Upper lobe of right lung (tissue), 1 donor: ENCODE measurements at places on chromosomes 5 and 9.

GRCh38 chr5:165809914-165810313 lies 2304.5 kb downstream of the MAT2B start:
- no peak for DNase-seq

GRCh38 chr9:133430244-133430643 lies 8.1 kb downstream of the ADAMTS13 start:
- DNase-seq: no peak

DNA sequence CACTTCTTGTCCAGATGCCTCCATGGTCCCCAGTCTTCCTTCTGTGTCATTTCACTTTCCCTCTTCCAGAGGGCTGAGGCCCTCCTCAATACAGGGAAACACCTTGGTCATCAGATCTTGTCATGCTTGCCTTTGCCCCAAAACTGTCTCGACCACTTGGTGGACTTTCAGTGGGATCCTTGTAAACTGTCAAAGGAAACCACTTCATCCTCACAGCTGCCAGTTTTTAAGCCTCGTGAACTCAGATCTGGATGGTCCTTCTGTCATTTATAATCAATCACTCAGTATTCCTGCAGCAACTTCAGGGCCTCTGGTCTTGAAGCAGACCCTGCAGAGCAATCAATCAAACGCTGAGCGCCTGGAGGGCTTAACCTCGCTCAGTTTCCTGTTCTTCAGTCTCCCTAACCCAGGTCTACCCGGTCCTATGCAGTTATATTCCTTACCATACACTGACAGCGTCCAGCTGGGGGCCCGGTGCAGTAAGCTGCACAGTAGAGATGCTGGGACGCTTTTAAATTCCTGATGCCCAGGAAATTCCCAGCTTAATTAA lies 74.6 kb downstream of the GOLPH3 start:
- no peak for DNase-seq

DNA sequence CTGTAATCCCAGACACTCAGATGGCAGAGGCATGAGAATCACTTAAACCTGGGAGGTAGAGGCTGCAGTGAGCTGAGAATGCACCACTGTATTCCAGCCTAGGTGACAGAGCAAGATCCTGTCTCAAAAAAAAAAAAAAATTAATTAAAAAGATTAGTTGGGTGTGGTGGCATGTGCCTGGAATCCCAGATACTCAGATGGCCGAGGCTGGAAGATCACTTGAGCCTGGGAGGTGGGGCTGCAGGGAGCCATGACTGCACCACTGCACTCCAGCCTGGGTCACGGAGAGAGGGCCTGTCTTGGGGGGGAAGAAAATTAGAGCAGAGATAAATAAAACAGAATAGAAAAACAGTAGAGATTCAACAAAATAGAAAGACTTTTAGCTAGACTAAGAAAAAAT lies 34.9 kb downstream of the UBTD2 start:
- DNase-seq: no peak

DNA sequence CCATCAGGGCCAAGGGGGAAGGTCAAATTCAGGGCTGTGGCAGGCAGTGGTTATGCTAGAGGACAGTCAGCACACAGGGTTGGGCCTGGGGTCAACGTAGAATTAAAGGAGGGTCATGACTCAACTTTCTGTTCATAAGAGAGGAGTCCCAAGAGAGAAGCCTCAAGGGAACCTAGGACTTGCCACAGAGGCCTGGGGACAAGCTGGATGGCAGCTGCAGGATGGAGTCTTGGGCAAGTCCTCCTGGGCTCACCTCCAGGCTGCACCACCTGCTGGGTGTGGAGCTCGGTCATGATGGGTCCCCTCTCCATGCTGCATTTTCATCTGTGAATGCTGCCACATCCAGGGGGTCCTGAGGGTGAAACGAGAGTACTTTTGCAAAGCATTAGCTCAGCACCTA lies 9.0 kb upstream of the WNK2 start:
- DNase-seq: no peak

GRCh38 chr9:84500826-84501225 lies 160.3 kb upstream of the SLC28A3 start:
- DNase-seq: no peak

DNA sequence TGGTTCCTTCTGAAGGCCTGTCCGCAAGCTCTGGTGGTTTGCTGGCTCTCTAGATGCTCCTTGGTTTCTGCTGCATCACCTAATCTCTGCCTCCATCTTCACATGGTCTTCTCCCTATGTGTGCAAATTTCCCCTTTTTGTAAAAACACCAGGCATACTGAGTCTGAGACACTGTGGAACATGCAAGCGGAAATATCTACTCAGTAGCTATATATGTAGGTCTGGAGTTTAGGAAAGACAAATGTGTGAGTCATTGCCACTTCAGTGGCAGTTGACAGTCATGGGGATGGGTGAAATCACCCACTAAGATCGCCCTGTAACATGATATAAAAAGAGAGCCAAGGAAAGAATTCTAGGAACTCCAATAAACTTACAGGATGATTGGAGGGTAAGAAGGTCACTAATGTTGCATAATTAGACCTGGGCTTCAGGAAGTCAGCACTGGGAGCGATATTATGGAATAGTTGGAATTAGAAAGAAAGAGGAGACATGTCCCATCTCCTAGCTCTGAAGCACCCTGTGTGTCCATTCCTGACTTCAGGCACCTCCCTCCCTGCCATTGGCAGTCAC lies 22.7 kb upstream of the UBLCP1 start:
- no peak for DNase-seq

DNA sequence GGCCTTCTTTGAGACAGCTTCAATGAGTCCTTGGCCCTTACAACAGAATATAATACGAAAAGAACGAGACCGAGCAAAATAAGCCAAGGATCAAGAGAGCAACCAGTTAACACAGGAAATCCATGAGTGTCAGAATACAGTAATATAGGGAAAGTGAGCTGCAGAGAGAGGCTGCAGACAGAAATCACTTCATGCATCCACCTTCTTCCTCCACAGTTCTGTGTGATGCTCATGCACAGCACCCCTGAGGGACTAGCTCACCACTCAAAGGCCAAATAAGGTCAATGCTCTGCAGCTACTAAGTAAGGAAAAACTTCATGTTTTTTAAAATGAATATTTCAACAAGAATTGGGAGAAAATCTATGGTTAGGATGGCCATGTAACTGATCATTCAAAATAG lies 257.1 kb downstream of the MCTP1 start:
- no peak for DNase-seq

- no peak for DNase-seq
Measured at GRCh38 chr9:120257483-120257882, 322.5 kb downstream of the CDK5RAP2 start.

DNA sequence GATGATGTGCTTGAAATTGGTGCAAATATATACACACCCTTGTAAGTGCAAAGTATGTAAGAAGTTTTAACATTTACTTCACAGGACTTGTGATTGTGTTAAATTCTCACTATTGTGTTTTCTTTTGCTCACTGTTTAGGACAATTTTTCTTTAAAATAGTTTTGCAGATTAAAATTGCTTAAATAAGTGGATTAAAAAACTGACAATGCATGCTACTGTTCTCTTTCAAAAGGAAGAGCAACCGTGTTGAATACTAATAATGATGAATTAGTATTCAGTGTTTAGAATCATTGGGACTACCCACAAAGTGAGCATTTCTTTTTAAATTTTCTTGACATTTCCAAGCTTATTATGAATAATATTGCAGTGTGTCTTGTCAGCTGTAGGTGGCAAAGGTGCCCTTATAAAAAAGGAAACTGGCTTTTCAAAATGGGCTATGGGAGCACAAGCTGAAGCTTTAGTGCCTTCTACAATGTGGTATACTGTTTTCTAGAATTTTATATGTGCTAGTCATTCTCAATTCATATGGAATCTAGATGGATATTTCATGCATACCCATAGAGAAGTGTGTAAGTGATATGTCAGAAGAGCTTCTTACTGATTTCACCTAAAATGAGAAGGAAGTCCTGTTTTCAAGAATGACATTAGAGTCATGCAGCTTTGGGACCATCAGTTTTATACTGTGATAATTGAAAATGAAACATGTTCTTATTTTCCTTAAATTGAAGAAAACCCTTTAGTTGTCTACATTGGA lies 35.4 kb downstream of the SREK1 start:
- DNase-seq: no peak

DNA sequence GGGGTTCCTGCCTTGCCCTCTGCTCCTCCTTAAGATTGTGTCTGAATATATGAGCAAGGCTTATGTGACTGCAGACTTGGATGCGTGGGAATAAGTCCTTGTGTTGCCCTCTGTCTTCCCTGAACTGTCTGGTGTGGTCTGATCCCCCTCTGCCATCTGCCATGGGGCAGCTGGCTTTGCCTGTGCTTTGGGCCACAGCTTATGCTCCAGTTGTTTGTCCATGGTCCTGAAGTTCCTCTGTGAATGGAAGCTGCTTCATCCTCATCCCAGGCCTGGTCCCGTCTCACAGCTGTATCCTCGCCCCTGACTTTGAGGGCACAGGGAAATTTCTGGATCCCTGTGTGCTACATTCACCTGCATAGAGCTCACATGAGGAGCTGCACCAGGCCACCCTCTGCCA lies 14.7 kb downstream of the IL31RA start:
- no peak for DNase-seq

GRCh38 chr5:16914108-16914435 lies 22.0 kb downstream of the MYO10 start:
- no peak for DNase-seq

DNA sequence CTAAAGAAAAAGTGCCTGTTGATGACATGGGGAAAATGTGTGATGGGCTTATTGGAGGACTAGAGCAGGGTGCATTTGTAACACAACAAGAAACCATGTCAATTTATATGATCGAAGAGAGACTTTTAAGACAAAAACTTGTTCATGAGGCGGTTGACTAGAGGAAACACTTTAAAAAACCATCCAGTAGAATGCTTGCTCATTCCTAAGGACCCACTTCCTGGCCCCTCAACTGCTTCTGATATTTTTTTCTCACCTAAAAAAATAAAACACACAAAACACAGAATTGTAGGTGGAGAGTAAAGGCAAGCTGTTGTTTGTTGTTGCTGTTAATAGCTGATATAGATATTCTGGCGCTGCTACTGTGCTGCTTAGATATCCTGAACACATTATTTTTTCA lies 50.6 kb downstream of the SPIN1 start:
- no peak for DNase-seq

- DNase-seq: no peak
Measured at GRCh38 chr9:76475686-76476085, 16.7 kb downstream of the GCNT1 start.

GRCh38 chr5:37888476-37888875 lies 48.6 kb upstream of the GDNF start:
- no peak for DNase-seq

DNA sequence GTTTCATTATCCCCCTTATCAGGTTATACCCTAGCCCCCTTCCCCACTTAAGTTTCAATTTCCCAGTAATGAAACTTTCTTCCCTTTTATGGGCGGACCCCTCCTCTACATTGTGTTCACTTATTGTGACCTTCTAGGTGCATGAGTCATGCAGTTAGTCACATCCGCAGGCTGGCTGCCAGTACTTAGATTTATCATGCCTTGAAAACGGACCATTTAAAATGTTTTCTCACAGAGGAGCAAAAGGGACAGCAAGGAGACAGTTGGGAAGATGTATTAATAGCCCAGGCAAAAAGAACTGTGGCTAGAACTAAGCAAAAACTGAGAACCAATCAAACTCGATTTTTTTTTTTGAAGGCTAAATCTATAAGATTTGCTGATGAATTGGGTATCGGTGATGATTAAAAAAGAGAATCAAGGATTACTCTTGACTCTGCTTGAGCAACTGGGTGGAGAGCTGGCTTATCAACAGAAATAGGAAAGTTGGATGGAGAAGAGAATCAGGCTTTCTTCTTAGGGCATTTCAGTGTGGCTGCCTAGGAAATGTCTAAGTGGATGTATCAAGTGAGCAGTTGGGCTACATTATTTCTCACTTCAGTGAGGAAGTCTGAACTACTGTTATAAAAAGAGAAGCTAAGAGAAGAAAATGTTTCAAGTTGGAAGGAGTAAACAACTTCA lies 615.0 kb downstream of the HINT1 start:
- DNase-seq: no peak

DNA sequence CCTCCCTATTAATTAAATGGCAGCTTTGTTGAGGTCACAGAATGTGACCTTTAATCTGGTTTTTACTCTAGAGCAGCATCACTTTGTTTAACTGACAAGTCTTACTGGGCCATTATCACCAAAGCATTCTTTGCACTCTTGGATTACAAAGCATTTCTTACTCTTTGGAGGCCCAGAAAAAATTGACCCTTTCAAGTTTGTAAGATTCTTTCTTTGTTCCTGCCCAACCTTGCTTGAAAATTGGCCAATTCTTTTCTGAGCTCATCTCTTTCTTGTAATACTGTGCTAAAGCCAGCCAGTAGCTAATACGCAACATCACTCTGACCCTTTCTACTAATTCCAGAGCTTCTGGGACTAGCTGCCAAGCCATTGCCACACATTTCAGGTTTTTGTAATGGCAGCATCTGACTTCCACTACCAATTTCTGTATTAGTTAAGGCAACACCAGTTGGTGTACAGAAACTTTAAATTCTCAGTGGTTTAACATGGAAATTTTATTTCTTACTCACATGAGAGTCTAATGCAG lies 131.6 kb downstream of the PRDM6 start:
- DNase-seq: no peak

- no peak for DNase-seq
Measured at GRCh38 chr9:126607086-126607485, 6.6 kb upstream of the LMX1B start.

GRCh38 chr5:176697934-176698538 lies 50.8 kb downstream of the TSPAN17 start:
- no peak for DNase-seq

DNA sequence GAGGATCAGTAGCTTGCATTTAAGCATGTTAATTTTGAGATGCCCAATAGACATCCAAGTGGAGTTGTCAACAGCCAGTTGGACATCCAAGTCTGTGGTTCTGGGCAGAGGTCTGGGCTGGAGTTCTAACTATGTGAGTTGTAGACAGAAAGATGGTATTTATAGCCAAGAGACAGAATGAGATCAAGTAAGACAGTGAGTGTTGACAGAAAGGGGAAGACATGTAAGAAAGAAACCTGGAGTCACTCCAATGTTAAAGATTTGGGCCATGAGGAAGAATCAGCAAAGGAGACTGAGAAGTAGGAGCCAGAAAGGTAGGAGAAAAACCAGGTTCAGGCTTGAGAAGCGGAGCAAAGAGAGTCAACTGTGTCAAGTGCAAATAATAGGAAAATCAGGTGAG lies 95.5 kb upstream of the PUM3 start:
- DNase-seq: no peak

GRCh38 chr9:80794197-80794596 lies 895.1 kb downstream of the TLE1 start:
- no peak for DNase-seq

DNA sequence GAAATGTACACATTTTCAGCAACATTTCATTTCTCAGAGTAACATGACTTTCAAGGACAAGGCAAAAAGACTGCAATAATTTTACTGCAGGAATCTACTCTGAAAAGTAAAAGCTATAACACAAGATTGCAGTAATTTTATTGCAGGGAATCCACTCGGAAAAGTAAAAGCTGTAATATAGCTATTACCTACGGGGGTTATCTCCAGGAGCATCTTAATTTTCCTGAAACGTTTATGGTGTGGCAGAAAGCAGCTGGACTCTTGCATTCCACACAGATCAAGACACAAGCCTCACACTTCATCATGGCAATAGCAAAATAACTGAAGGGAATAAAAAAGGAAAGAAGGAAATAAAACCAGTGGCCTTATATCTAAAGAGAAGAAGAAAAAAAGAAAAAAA lies 171.2 kb downstream of the TSSK1B start:
- no peak for DNase-seq
